ENCODE measurements at places on chromosomes 2 and 18. TPM values are rescaled to one million over a fixed set of nuclear protein-coding genes. Genes with fewer than 3 reads are reported as not detected.

DNA sequence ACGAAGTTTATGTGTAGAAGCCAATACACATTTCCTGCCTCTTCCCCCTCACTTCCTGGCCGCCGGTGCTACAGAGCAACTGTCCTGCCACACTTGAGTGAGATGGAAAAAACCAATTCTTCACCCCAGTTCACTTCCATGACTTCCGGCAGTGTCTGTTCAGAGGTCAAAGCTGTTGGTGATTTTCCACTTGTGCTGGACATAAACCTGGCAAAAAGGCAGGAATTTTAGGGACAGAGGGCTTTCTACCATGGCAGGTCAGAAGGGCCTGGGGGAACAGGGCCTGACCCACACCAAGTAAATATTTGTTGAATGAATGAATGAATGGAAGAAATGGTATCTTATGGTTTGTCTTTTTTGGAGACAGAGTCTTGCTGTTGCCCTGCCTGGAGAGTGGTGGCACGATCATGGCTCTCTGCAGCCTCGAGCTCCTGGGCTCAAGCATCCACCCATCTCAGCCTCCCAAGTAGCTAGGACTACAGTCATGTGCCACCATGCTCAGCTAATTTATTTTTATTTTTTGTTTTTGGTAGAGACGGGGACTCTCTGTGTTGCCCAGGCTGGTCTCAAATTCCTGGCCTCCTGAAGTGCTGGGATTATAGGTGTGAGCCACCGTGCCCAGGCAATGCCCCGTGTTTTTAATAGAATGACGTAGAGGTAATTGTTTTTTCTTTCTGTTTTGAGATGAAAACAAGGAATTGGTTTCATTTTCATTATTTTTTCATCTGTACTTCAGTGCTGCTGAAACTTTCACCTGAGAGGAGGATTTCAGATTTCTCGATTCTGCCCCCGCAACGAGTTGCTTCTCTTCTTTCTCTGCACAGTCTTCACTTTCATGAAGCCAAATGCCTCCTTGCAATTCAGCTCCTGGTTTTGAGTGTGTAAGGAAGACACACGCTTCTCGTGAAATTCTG lies 48.0 kb upstream of the LPIN2 start:
- peak overlapping the region; percentile 18 for H3K4me3 ChIP-seq
- no peaks in the 10 kb centered on the region for H3K27me3 ChIP-seq
- no peaks in the 10 kb centered on the region for H3K36me3 ChIP-seq
- peak; percentile 69 for DNase-seq

- H3K4me3 ChIP-seq, result no peak overlapping the region
- no peaks in the 10 kb centered on the region for H3K36me3 ChIP-seq
- no peak overlapping the region for H3K27ac ChIP-seq
- H3K27me3 ChIP-seq, result no peaks in the 10 kb centered on the region
- no peaks in the 10 kb centered on the region for H3K4me1 ChIP-seq
- no peak for DNase-seq
Measured at GRCh38 chr2:8009010-8009597, 672.8 kb upstream of the ID2 start.

GRCh38 chr2:105782646-105783045 lies 37.9 kb downstream of the NCK2 start:
- no peaks in the 10 kb centered on the region for H3K27me3 ChIP-seq
- peak overlapping the region; percentile 29 for H3K4me3 ChIP-seq
- H3K4me1 ChIP-seq, result peaks cover 100% of the 10 kb centered on the region
- DNase-seq, result no peak

DNA sequence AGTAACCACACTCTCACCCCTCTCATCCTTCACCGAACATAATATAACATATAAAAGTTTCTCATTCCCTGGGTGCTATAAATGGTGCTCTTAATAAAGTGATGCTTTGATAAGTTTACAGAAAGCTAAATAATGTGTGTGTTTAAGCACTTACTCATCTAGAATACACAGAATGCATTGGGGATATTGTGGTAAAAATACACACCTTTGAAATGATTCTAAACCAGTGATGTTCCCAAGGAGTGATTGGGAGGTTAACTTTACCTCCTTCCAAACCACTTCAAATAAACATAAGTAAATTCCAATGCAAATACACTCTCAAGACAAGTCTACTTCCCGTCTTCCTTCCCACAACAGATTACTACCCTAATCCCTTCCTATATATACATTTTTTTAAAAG lies 85.3 kb upstream of the TWSG1 start:
- peaks cover 15% of the 10 kb centered on the region for H3K36me3 ChIP-seq
- H3K4me3 ChIP-seq, result no peak overlapping the region
- H3K27me3 ChIP-seq, result no peaks in the 10 kb centered on the region
- H3K4me1 ChIP-seq, result no peaks in the 10 kb centered on the region

GRCh38 chr2:206940546-206940945 lies 1.2 kb downstream of the CPO start:
- no peak for DNase-seq
- no peaks in the 10 kb centered on the region for H3K36me3 ChIP-seq
- H3K27me3 ChIP-seq, result no peaks in the 10 kb centered on the region
- H3K4me3 ChIP-seq, result no peak overlapping the region
- no peaks in the 10 kb centered on the region for H3K4me1 ChIP-seq

- DNase-seq, result no peak
- no peaks in the 10 kb centered on the region for H3K27me3 ChIP-seq
- no peak overlapping the region for H3K4me3 ChIP-seq
- no peaks in the 10 kb centered on the region for H3K4me1 ChIP-seq
- no peaks in the 10 kb centered on the region for H3K36me3 ChIP-seq
- H3K27ac ChIP-seq, result no peak overlapping the region
Measured at GRCh38 chr18:61551586-61551985, 218.4 kb downstream of the CDH20 start.

DNA sequence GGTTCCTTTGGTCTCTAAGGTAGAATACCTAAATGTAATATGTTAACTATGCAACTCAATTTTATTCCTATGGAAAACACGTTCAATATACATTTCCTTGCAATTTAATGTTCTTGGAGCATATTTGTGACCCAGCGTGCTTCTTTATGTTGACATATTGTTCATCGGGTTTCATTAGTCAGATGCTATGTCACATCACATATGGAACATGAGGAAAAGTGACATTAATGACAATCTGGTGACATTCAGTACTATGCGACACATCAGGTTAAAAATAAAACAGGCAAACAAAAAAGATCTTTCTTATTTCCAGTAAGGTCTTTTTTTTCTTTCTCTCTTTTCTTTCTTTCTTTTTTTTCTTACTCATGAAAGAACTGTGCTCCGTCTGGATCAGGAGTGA lies 135.6 kb upstream of the SMIM21 start:
- H3K27me3 ChIP-seq, result no peaks in the 10 kb centered on the region
- no peaks in the 10 kb centered on the region for H3K4me1 ChIP-seq
- H3K27ac ChIP-seq, result no peak overlapping the region
- no peak for DNase-seq

DNA sequence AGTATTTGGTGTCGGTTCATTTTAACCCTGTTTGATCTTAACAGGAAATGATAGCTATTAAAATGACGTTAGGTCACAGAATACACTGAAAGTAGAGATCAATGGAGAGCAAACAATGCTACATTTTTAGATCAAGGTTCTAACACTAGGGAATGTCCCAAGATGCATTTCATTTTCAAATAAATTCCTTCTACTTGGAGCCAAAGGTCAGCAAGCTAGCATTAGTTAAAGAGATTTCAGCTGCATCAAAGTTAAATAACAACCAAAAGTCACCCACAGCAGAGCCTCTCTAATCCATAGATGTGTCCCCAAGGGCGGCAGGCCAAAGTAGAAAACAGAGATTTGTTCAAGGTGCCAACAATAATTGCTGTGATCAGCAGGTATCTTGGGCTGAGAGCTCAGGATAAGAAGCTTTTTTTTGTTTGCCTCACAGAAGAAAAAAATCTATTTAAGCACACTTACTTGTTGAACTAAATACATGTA lies 1233.6 kb upstream of the TMEFF2 start:
- H3K4me3 ChIP-seq, result no peak overlapping the region
- no peaks in the 10 kb centered on the region for H3K27me3 ChIP-seq
- no peaks in the 10 kb centered on the region for H3K36me3 ChIP-seq
- H3K4me1 ChIP-seq, result no peaks in the 10 kb centered on the region
- no peak overlapping the region for H3K27ac ChIP-seq
- no peak for DNase-seq

DNA sequence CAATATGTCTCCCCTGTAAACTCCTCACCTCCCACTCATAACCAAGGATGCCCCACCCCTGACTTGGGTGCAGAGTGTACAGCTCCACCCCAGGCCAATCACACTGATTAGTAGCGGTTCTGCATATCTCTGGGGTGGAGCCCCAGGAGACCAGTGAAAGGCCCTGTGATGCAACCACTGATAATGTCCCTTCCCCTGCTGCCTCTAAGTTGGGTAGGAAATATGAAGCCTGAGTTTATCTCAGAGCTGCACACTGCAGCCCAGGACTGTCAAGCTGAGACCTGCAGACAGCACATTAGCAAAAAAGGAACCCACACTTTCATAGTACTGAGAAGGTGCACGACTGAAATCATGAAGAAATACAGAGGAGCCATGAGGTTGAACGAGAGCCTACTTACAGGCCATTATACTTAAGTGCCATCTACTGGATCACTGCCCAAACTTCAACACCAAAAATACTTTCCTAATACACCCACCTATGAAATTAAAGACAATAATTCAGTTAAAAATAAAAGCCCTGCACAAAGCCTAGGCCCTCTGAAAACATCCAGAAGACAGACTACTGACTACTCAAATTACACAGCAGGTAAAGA lies 455.4 kb upstream of the LRRTM4 start:
- no peaks in the 10 kb centered on the region for H3K27me3 ChIP-seq
- H3K36me3 ChIP-seq, result no peaks in the 10 kb centered on the region
- DNase-seq, result no peak
- no peak overlapping the region for H3K4me3 ChIP-seq

- H3K36me3 ChIP-seq, result no peaks in the 10 kb centered on the region
- no peak for DNase-seq
Measured at GRCh38 chr2:196284866-196285557, 113.6 kb upstream of the STK17B start.

DNA sequence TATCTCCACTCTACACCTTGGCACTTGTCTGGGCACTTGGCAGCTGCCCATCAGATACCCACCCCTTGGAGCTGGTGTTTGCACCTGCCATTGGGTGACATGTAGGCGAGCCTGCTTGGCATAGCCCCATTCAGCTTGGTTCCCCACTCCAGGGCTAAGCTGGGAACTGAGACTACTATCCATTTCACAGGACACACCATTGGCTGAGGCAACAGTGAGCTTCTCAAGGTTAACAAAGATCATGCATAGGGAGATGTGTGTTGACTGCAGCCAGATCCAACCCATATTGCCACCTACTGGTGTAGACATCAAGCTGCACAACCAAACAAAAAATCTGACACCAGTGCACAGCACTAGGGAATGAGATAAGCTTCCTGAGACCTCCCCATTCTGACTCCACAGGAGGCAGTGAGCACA lies 1389.8 kb upstream of the TMEFF2 start:
- H3K27me3 ChIP-seq, result no peaks in the 10 kb centered on the region
- H3K36me3 ChIP-seq, result no peaks in the 10 kb centered on the region
- no peak overlapping the region for H3K4me3 ChIP-seq
- no peak for DNase-seq

DNA sequence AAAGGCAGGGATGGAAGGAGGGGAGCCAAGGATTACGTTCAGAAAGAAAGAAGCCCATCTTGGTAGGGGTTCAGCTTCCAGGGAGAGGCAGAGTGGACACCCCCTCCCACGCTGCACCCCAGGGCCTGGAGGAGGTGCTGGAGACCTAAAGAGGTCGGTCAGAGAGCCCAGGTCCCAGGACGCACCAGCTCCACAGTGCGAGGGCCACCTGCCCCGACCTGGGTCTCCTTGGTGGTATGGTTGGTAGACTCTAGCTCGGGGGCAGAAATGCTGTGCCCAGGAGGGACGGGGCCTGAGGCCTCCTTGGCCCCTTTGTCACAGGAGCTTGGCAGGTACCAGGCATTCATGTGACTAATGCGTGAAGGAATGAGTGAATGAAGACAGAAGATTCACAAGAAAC lies 87.1 kb upstream of the RAB6C start:
- peaks cover 7% of the 10 kb centered on the region for H3K27me3 ChIP-seq
- no peak overlapping the region for H3K4me3 ChIP-seq
- no peaks in the 10 kb centered on the region for H3K4me1 ChIP-seq
- no peak for DNase-seq
- no peak overlapping the region for H3K27ac ChIP-seq

DNA sequence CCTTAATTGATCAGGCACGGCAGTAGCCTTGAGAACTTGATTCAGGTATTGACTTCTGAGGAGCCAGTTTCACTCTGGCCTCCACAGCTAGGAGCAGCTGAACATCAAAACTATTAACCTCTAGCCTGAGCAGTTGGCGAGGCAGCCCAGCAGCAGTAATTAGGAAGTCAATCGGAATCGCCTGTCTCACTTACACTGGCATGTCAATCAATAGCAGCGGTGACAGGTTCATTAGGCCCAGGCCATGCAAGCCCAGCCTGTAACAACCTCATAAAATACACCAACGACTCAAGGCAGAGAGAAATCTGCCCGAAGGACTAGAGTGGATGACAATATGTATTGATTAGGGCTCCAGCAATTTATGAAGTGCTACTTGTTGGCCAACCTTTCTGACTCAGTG lies 255.4 kb upstream of the SKOR2 start:
- no peaks in the 10 kb centered on the region for H3K27me3 ChIP-seq
- no peaks in the 10 kb centered on the region for H3K36me3 ChIP-seq
- no peak overlapping the region for H3K4me3 ChIP-seq
- H3K27ac ChIP-seq, result no peak overlapping the region

GRCh38 chr2:60459851-60460250 lies 93.6 kb downstream of the BCL11A start:
- no peaks in the 10 kb centered on the region for H3K36me3 ChIP-seq
- H3K4me1 ChIP-seq, result no peaks in the 10 kb centered on the region
- H3K4me3 ChIP-seq, result no peak overlapping the region
- no peak for DNase-seq
- no peak overlapping the region for H3K27ac ChIP-seq
- no peaks in the 10 kb centered on the region for H3K27me3 ChIP-seq

DNA sequence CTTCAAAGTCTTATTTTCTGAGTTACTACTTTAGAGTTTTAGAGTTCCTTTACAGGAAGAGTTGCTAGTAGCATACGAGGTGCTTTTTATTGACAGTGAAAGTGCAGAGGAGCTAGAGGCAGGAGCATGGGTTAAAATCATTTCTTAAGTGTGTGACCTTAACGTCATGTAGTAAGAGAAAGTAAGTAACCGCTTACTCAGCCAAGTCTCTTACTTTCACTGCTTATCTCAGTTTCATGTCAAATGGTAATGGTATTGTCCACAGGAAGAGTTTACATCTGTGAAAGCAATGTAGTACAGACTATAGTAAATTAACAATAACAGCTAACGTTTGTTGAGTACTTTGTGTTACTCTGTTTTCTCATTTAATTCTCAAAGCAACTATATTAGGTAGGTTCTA lies 12.6 kb downstream of the NDUFAF7 start:
- H3K4me3 ChIP-seq, result no peak overlapping the region
- peaks cover 22% of the 10 kb centered on the region for H3K4me1 ChIP-seq
- H3K27me3 ChIP-seq, result no peaks in the 10 kb centered on the region
- H3K27ac ChIP-seq, result peak overlapping the region; percentile 54
- peak; percentile 6 for DNase-seq

Gene STPG4
- total RNA-seq, result 0.58 TPM

Gene SERPINB7
- not detected for total RNA-seq

Gene CNGA3
- total RNA-seq, result not detected

Gene NYAP2
- total RNA-seq, result 0.06 TPM

Gene ARHGAP15
- total RNA-seq, result 218 TPM

Gene SDC1
- not detected for total RNA-seq

Gene MRPS5
- 66.0 TPM for total RNA-seq

Gene SIX2
- total RNA-seq, result not detected

Gene CACNB4
- total RNA-seq, result 0.64 TPM

Measured in CD4-positive, alpha-beta memory T cell (primary cell).